ENCODE measurements at places on chromosomes 12 and 14.

- peak; percentile 36 for DNase-seq
Observed at GRCh38 chr12:13941258-13942249, 39.8 kb downstream of the GRIN2B start.

DNA sequence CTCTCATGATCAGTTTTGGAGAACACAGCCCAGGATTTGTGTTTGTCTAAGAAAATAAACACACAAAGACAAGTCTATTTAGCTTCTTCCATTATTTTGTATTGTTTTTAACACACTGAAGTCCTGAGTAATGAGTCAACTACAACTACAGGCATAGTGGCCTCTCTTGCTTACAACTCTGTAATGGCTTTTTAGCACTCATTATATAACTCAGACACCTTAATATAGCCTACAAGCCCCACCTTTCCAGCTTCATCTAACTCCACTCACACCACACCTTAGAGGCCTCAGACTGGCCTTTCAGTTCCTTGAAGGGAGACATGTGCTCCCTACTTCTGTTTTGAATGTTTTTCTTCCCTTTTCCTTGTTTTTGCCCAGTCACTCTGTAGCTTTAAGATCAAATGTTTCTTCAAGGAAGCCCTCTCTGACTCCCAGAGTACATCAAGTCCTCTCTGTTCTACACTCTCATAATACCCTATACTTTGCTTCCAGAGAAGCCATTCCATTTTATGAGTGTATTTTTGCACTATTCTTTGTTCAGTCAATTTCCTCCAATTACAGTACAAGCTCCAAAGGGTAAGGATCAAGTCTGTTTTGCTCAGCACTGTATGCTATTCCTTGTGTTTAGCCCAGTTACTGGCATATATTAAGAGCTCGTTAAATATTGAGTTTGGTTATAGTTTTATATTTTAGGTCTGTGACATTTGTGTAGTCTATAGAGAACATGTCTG, 233.6 kb upstream of the ARHGAP5 start:
- DNase-seq: peak; percentile 14

DNA sequence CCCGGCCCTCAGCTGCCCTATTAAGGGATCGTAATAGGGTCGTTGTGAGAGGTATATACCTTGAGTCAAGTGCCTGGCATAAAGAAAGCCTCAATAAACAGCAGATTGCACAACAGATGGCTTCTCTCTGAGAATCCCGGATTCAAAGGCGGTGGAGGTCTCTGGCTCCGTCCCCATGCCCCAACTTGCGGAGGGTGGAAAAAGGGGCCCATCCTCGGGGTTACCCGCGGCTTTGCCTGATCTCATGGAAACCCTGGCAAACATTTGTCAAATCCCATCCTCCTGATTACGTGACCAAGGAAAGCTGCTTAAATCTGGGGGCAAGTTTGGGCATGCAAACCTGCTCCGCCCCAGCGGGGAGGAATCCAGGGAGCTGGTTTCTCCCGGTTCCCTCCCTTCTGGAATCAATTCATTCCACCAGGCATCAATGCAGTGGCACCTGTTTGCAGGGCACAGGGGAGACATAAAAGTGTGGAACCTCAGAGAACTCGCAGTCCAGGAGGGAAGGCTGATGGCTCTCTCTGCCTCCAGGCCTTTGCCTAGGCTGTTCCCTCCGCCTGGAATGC, 12.3 kb downstream of the TRPV4 start:
- no peak for DNase-seq

GRCh38 chr14:102042699-102043098, 44.1 kb downstream of the HSP90AA1 start:
- no peak for DNase-seq

- DNase-seq: no peak
Observed at GRCh38 chr14:64201296-64201695, 92.9 kb downstream of the ESR2 start.

Data from EH (cell line).